Hippocampal formation (tissue), 2 donors: ENCODE measurements at places on chromosomes 6 and 20.

GRCh38 chr6:118986312-118986711, 51.4 kb upstream of the MCM9 start:
- DNase-seq = no peak

GRCh38 chr6:147122823-147123222, 81.4 kb upstream of the STXBP5 start:
- DNase-seq = no peak

DNA sequence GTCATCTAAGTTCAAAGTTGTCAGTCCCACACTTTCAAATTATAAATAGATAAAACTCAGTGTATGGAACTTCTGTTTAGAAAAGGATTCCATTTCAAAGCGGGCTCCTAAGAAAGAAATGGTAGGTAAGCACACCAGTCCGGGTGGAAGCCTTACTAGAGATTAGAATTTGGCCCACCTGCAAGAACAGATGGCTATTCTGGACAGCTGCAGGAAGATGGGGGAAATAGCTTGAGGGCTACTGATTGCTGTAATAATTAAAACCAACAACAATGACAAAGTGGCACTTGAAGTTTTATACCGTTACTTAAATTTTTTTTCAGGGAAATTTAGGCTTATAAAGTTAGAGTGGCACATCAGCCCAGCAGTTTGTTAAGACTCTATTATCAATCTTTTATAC, 83.3 kb downstream of the HIVEP2 start:
- no peak for DNase-seq

DNA sequence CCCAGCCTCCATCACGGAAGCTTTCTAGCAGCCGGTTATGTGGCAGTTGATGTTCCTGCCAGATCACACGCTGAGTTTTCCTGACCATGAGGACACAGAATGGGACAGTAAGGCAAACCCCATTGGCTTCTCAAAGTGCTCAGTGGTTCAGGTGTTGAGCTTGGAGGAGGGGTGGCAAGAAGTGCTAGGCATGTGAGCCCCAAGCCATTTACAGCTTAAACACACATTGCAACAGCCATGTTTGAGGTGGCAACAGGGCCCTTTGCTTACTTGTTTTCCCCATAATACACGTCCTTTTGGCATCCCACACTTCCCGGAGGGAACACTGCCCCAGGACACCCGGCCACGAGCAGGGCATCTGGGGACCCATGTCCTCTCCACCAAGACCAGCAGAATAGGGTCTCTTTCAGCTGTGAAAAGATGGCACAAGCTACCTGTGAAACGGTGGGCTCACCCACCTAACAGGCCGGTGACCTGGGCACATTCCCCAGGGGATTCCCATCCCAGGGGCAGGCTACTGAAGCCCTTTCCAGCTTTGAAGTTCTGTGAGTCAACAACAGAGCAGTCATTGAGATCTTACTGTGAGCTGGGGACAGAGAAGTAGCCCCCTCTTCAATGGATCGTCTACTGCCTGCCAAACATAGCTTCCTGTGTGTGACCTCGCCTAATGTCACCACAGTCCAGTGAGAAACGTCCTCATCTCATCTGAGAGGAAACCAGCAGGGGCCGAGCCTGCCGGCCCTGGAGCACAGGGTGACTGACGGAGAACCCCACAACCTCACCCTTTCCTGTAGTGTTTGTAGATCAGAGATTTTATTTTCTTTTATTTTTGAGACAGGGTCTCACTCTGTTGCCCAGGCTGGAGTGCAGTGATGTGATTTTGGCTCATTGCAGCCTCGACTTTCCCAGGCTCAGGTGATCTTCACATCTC, 4.0 kb upstream of the TLDC2 start:
- no peak for DNase-seq

GRCh38 chr20:40525351-40525750, 163.7 kb downstream of the MAFB start:
- no peak for DNase-seq

GRCh38 chr20:64113796-64114355, 6.5 kb upstream of the NPBWR2 start:
- DNase-seq = no peak

- DNase-seq = no peak
Measured at GRCh38 chr20:19473216-19473921, 260.9 kb downstream of the SLC24A3 start.
